Astrocyte (in vitro differentiated cells and primary cell): ENCODE measurements at places on chromosomes 5 and 9. TPM values are rescaled to one million over a fixed set of nuclear protein-coding genes. Genes with fewer than 3 reads are reported as not detected.
A peak's percentile ranks its signal among the peaks of the same experiment; 100 is the strongest.

GRCh38 chr5:66171349-66172344 lies 27.5 kb downstream of the SREK1 start:
- peak; percentile 46 for DNase-seq

- DNase-seq: peak; percentile 80
Observed at GRCh38 chr9:91036826-91037510, 235.3 kb downstream of the SYK start.

- no peak for DNase-seq
Observed at GRCh38 chr5:14008819-14009311, 64.4 kb upstream of the DNAH5 start.

DNA sequence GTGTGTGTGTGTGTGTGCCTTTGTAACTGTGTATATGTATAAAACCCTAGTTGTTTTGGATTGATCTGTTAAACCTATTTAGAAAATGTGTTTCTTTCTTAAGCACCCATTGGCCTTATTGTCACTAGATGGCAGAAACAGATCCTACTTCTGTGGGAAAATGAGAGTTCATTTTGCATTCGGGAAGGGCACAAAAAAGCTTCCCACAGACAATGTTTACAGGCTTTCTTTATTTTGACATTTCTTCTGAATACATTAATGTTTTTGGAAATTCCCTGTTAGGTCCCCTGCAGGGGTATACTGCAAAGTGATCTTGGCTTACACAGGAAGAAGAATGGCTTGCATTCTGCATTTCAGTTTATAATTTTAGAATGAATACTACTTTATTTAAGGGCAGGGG lies 481.8 kb upstream of the ARRDC3 start:
- DNase-seq: no peak

DNA sequence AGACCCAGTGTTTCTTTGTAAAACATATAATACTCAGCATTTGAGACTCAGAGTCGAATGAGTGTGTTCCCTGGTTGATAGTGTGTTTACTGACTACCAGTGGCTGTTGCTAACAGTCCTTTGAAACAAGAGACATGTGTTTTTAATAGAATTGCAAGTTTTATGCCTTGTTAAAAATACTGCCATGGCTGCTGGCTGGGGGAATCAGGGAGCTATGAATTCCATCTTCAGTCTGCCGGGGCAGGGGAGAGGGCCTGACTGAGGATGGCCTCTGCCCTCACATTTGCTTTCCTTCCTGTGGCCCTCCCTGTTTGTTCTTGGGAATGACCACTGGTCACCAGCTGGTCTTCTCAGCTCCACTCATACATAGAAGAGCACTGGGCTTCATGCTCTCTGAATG lies 63.8 kb downstream of the PDZD2 start:
- DNase-seq: no peak

Gene PTPRD
- total RNA-seq: 84.0 and 88.1 TPM in 2 replicates

- DNase-seq: no peak
Observed at GRCh38 chr5:139711067-139711905, 63.1 kb downstream of the CXXC5 start.
